ENCODE measurements at places on chromosomes 2 and 18.

GRCh38 chr2:183892315-183892941 lies 705.9 kb upstream of the ZNF804A start:
- DNase-seq = no peak

- no peak for DNase-seq
These were observed 437.4 kb downstream of the EPHA4 start for GRCh38 chr2:221134718-221135117.

- no peak for DNase-seq
These were observed 21.4 kb downstream of the CHMP1B start for GRCh38 chr18:11872479-11873136.

GRCh38 chr2:85447222-85447585 lies 28.7 kb downstream of the SH2D6 start:
- DNase-seq = no peak

DNA sequence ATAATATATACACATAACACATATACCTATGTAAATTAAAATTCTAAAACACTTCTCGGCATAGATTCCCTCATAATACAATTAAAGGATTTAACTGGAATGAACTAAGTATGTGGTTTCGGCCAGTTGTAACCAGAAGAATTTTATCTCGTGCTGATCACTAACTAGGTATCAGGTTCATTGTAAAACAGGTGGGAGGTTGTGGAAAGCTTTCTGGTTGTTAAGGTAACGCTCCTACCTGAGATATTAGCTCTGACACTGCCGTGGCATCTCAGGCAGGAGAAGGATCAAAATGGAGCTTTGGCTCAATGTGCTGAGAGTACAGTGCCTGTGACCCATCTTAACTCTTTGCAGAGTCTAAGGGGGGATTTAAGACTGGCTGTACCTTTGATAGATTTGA lies 42.5 kb downstream of the SLC9A2 start:
- no peak for DNase-seq

- no peak for DNase-seq
These were observed 172.0 kb downstream of the MYO5B start for GRCh38 chr18:50022985-50023384.
